ENCODE measurements at places on chromosomes 6 and 20. TPM values are rescaled to one million over a fixed set of nuclear protein-coding genes. Genes with fewer than 3 reads are reported as not detected.

DNA sequence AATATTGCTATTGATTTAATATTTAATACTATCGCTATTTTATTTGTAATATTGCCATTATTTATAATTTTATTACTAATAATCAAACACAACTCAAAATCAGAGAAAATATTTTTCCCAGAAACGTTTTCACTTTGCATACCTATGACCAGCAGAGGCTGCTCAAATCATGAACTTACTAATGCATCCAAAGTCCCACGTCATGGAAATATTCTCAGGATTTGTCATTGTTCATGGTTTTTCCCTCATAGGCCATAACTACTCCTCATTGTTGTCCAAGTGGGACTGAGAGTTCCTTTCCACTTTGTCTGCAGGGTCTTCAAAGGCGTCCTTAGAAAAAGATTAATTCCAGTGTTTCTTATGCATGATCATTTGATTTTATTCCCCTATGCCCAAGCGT is 344.8 kb downstream of the THBS2 start:
- H3K36me3 ChIP-seq: peaks cover 2% of the 10 kb centered on the region
- H3K27me3 ChIP-seq: peaks cover 3% of the 10 kb centered on the region
- H3K4me3 ChIP-seq: no peak overlapping the region
- H3K4me1 ChIP-seq: no peaks in the 10 kb centered on the region
- no peak overlapping the region for H3K27ac ChIP-seq

Gene PLTP
- total RNA-seq: 61.0 TPM

Gene BPI
- not detected for total RNA-seq

Gene PLEKHG1
- 27.6 TPM for total RNA-seq

Gene ECT2L
- not detected for total RNA-seq

Gene PPP1R14C
- 7.3 TPM for total RNA-seq

Gene MKKS
- 21.1 TPM for total RNA-seq
